Stimulated activated naive CD8-positive, alpha-beta T cell treated with anti-CD3 and anti-CD28 coated beads, Interleukin-15, amount 100 ng/mL, for 72 hours (primary cell): ENCODE measurements at places on chromosomes 13 and 19.

DNA sequence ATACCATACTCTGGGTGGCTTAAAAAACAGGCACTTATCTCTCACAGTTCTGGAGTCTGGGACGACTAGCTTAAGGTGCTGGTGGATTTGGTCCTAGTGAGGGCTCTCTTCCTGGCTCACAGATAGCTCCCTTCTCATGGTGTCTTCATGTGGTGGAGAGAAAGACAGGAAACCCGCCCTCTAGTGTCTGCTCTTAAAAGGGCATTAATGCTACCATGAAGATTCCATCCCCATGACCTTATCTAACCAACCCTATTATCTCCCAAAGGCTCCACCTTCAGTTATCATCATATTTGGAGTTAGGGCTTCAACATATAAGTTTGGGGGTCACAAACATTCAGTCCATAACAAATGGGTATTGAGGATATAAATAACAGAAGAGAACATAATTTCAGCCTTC is 139.4 kb downstream of the HS6ST3 start:
- DNase-seq: no peak

DNA sequence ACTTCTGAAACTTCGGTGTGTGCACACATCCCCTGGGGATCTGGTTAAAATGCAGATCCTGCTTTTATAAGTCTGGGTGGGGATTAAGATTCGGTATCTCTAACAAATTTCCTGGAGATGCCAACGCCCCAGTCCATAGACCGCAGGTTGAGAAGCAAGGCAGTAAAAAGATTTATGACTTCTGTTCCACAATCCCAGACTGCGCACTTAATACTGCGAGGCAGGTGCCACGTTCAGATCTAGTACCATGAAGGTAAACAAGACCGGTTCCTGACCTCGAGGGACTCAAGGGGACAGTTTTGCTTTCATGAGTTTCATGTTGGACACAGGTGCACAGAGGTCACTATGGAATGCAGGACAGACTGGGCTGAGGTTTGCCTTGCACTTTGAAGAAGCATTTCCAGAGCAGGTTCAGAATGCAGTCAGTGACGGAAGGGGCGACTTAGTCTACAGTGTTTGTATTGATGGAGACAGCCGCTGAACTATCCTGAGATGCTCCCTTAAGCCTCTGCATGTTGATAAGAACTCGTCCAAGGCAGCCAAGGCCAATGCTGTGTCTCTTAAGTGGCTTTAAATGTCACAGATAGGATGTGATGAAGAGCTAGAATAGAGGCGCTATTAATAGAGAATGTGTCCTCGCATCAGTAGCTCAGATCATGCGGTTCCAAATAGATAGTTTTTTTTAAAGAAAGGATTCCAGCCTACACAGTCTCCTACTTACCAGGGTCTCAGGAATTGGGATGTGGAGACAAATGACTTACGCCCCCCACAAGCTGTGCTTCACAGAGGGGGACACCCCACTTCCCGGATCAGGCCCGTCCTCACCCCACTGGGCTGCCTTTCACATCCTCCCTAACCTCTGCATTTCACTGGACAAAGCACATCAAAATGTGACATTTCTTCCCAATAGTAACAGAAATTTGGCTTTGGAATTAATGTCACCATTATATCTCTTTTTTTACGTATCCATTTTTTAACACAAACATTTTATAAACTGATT is 97.1 kb upstream of the IRS2 start:
- no peak for DNase-seq

- peak; percentile 56 for DNase-seq
These were observed 50.6 kb upstream of the UQCRFS1 start for GRCh38 chr19:29263305-29264135.

- no peak for DNase-seq
These were observed 48.8 kb upstream of the ARGLU1 start for GRCh38 chr13:106616729-106617128.

DNA sequence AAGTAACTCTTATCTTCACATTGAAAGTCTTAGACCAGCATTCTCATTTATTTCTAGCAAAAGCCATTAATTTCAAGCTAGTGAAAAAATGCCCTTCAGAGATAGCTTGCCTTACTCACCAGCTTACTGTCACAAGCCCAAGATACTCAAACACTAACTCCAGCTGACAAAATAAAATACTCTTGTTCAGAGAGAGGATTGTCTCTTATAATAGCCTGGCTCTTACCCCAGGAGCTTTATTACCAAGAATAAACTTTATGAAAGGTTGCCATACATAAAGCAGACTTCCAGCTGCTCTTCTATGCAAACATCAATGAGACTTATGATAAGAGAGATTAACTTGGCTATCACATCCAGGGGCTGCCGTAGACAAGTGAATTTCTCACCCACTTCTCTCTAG is 53.6 kb downstream of the XPO4 start:
- no peak for DNase-seq

DNA sequence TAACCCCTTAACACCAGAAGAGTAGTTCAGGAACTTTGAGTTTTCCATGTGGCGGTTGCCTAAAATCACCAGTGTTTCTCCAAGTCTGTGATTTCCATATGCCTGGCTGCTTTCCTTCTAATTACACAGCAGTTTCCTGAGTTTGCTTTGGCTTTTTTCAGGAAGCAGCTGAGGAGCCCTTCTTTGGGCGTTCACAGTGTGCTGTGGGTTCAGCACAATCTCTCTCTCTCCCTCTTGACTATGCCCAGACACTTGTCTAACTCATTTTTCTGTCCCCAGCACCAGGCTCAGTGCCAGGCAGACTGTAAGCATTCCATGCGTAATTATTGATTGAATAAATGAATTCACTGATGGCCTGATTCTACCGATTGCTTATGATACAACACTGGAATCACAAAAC is 19.7 kb downstream of the SCEL start:
- no peak for DNase-seq
